Pulmonary artery endothelial cell (primary cell): ENCODE measurements at places on chromosomes 13 and 19. TPM values are rescaled to one million over a fixed set of nuclear protein-coding genes. Genes with fewer than 3 reads are reported as not detected.

Gene GPR12
- not detected in 2 replicates for total RNA-seq

Gene ACTMAP
- 0.49 and 0.59 TPM in 2 replicates for total RNA-seq

Gene MTIF3
- total RNA-seq, result 48.7 and 58.0 TPM in 2 replicates

Gene FFAR2
- not detected in 2 replicates for total RNA-seq

Gene MTUS2
- total RNA-seq, result under 0.01 TPM in 1 of 2 replicates, not detected in the other

Gene SKA3
- total RNA-seq, result 4.9 and 10.7 TPM in 2 replicates

Gene GNG8
- not detected in 2 replicates for total RNA-seq
